Sciatic nerve (tissue), 2 donors: ENCODE measurements at places on chromosomes 2 and 18. TPM values are rescaled to one million over a fixed set of nuclear protein-coding genes. Genes with fewer than 3 reads are reported as not detected.

GRCh38 chr18:52615943-52616342, 275.9 kb downstream of the DCC start:
- DNase-seq: no peak

GRCh38 chr2:152730591-152731333, 12.3 kb downstream of the ARL6IP6 start:
- DNase-seq: no peak

DNA sequence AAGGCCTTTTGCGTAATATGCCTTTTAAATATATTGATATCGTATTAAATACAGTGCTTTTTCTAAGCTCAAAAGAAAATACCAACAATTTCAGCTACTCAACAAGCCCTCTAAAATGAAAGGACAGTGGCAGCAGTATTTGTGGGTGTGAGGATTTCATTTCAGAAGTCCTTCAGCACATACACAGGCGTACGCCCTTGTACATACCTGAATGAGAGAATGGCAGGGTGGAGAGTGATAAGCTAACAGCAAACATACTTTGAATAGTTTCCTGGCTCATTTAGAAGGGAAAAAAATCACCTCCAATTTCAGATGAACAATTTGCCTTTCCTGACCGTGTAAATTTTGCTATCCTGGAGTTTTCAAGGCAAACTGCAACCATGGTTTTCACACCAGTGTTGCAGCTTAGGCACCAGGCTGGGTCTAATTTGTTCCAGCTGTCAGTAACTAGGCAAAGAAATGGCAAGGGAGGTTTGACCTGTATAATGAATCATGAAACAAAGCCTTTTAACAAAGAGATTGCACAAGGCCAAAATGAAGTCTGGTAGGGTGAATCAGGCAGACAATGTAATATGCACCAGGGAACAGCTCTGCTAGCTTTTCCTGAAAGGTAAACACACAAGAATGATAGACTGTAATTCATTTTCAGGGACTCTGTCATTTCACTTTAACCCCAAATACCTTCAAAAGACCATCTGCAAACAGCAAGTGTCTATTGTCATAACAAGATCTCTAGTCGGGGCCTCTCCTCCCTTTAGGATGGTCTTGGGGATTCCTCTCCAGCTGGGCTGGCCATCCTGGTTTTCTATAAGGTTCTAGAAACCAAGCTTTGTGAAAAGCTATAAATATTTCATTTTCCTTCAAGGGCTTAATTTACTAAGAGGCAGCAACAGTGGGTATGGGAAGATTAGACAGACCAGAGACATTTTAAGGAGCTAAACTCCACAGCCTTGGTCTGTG, 11.5 kb downstream of the ANKRD29 start:
- no peak for DNase-seq

DNA sequence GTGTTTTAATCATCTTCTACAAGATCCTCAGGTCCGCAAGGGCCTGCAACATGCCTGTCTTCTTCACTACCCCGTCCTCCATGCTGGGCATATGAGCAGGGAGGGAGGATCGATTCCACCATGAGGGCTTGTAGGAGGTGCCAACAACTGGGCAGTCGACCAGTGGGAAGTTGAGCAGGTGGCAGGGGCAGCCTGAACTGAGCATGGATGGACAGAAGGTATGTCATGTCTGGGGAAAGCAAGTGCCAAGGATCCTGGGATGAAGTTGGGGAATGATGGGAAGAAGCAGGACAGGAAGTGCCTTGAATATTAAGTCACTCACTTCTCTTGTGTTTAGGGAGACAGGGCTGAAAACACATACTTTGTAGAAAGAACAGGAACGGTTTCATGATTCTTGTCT, 44.7 kb downstream of the CTIF start:
- DNase-seq: no peak

MEP1B gene
- total RNA-seq: not detected

DNA sequence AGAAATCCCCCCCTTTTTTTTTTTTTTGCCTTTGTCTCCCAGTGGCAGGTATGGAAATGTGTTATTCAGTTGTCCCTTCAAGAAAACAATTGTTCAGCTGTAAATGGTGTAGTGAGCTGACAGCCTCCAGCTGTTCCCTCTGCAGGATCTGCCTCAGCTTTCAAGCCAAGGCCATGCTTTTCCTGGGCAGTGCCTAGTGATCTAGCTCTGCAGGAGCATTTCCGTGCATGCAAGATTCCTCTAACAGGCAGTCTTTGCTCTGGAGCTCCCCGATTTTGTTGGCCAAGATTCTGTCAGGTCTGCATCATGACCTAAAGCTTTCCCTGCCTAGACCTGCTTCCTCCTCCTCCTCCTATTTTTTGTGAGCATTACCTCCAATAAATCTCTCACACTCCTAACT, 300.7 kb upstream of the UBE2E3 start:
- DNase-seq: no peak

DNA sequence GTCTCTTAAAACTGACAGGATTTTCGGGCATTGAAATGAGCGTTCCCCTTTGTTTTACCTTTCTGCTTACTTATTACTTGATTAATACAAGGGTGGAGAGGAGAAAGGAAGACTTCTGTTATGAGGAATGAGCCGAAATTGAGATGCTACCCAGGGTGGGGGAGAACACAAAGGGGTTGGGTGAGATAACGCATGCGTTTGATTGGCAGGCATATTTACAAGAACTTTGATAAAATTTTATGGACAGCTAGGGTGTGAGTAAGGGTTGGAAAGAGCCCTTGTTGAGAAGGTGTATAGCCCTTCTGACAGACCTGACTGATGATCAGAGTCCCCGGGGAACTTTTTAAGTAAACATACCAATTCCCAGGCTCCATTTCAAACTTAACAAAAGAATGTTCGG, 1.8 kb downstream of the RNF138 start:
- DNase-seq: no peak

DNA sequence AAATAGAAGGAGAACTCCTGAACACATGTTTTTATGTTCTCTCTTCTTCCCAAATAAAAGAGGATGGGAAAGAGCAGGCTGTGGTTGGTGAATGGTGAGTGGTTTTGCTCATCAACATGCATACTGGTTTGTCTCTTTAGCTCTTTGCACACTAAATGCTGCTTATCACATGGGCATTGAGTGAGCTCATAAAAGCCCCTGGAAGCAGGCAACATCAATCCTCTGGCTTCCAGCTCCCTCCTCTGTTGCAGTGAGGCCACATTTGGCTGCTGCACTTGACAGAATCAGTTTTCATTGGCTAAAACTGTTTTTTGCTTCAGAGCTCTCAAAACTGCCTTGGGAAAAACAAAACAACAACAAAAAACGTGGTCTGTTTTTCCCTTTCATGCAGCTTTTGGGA, 1308.2 kb upstream of the NRXN1 start:
- no peak for DNase-seq

GRB14 gene
- total RNA-seq: 20.2 TPM

DNA sequence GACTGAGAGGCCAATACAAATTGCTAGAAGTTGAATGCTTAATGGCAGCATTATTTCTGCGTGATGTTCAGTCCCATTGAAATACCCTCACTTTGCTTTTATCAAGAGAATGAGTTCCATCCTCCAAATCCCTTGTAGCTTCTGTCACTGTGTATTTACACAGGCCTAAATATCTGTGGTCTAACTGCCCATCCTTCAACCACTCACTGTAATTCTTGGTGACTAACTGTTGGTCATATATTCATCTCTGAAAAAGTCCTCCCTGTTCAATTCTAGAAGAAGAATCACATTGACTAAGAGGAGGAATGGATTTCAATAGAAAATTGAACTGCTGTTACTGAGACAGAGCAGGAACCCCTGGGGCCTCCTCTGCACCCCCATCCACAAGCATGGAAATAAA, 74.2 kb upstream of the L3MBTL4 start:
- no peak for DNase-seq

DNA sequence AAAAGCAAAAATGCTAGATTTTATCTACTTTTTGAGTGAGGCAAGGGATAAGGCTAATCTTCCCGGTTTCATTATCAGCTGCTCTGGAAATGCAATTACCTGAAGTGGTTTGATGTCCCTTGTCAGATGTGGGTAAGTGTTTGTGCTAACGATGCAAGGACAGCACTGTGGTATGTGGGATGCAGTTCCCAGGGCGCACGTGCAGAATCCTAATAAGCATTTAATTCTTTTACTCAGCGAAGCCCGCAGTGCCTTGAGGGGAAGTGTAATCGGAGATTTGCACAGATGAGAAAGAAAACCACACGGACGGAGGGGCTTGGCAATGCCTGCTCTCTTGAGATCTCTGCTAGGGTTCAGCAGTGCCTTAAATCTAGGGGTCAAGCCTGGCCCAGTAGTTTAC, 108.5 kb upstream of the LYPD6 start:
- no peak for DNase-seq

POU3F3 gene
- not detected for total RNA-seq

MYO5B gene
- 9.9 TPM for total RNA-seq

GRCh38 chr2:221596192-221596591, 24.1 kb upstream of the EPHA4 start:
- DNase-seq: no peak

FOXI3 gene
- total RNA-seq: not detected

ACVR1C gene
- total RNA-seq: 2.8 TPM

PCARE gene
- 0.53 TPM for total RNA-seq

DNA sequence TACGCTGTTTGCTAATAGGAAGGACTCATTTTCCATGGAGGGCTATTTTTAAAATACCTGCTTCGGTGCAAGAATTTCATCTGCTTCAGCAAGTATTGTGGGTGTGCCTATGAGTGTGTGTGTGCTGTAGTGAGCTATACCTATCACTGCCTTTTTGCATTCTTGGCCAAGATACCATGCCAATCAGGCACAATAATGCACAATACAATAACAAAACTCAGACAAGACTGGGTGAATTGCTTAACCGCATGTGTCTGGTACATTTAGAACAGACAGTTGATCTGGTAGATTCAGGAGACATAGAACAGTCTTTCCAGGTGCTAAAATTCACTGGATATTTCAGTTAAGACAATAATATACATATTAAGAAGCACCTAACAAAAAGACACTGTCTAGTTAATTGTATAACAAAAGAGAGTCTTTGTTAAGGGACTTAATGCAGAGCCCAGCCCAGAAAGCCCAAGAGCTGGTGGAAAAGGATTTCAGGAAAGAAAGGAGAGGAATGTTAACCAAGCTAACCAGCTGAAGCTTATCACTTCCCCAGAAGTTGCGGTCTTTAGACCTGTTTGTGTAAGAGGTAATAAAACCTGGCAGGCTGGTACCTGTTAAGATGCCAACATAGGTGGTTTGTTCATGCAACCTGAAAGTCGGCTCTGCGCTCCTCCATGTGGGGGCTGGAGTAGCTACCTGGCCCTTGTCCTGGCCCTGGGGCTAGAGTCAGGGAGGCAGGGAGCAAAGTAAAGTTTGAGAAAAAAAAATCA, 153.3 kb upstream of the RBMS1 start:
- no peak for DNase-seq

GRCh38 chr2:85988175-85988913, 99.6 kb upstream of the ST3GAL5 start:
- DNase-seq: no peak

DNA sequence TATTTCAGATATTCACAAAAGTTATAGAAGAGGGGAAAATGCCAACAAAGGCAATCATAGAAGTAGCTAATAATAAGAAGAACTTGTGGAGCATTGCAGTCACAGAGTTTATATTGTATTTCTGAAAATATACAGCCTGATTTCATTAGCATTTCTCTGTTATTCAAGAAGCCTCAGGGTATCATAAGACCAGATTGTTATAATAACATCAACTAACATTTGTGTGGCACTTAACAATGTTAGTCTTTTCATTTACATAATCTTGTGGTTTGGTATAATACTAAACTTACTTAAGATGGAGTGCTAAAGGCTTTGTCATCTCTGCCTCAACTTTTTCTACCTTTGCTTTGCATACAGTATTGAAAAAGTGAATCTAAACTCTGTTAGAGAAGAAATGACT, 61.6 kb upstream of the TACR1 start:
- no peak for DNase-seq

- DNase-seq: no peak
Measured at GRCh38 chr18:46915800-46916550, 1.3 kb downstream of the PIAS2 start.

DNA sequence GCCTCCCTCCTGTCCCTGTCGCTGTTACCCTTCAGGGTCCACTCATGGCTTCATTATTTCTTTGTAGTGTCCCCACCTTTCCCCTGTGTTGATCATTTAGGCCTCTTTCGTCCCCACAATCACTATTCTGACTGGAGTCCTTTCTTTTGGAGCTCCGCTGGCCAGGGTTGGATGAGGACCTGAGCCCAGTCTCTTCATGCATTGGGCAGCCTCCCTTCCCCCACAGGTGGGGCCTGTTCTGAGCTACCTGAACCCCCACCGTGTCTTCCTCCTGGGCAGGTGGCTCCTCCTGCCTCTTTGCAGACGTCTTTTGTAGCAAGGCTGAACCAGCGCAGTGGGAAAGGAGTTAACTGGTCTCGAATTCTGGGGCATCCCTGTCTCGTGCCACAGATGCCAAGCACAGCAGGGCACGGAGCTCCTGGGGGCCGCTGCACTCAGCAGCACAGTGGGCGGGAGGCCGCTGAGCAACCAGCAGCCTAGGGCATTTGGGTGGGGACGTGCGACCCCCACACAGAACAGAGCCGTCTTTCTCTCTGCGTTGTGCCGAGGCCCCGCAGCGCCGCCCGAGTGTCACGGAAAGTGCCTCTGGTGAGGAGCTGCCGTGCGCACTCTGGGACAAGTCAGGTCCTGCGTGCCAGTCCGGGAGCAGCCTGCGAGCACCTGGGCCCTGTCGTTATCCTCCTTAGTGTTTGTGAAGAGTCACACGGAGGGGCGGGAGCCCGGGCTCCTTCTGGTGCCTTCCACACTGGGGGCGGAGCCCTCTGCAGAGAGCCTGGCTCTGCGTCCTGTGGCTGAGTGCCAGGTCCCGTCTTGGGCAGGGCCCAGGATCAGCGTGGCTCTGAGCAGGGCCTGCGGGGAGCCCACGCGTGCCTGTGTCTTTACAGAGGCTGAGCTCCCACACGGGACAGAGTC, 130.1 kb downstream of the NFATC1 start:
- DNase-seq: peak; percentile 81

CFAP53 gene
- 0.98 TPM for total RNA-seq

DNA sequence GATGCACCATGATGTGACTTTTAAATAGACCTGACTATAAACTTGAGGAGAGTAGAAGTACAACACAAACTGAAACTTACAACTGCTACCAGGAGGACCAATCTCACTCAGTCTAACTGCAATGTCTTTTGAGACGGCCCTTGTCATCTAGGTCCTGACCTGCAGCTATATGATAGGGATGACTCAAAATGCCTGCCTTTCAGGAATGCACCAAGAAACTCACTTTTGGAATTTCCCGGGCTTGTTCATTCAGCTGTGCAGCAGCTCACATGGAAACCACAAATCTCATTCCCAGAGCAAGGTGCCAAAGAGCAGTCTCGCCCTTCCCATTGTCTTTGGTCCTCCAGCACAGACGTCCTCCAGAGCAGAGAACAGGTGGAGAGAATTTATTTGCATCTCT, 113.7 kb downstream of the SPOPL start:
- no peak for DNase-seq

DNA sequence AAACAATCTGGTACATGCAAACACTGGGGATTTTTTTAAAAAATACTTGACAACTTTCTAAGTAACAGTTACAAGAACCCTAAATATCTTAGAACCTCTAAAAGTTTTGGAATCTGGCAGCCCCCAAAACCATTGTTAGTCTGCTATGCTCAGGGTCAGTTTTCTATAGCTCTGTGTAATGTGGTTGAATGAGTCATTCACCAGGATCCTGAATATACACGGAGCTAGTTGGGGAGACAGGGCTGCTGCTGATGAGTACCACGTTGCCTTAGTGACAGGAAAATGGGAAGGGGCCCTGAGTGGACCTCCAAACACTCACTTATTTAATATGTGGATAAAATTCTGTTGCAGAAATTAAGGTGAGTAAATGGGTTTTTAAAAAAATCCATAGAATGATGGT, 36.9 kb upstream of the TANC1 start:
- no peak for DNase-seq

GRCh38 chr18:39772155-39772919, 2182.7 kb upstream of the PIK3C3 start:
- no peak for DNase-seq
